Caki2 (cell line): ENCODE measurements at places on chromosomes 4 and X.

DNA sequence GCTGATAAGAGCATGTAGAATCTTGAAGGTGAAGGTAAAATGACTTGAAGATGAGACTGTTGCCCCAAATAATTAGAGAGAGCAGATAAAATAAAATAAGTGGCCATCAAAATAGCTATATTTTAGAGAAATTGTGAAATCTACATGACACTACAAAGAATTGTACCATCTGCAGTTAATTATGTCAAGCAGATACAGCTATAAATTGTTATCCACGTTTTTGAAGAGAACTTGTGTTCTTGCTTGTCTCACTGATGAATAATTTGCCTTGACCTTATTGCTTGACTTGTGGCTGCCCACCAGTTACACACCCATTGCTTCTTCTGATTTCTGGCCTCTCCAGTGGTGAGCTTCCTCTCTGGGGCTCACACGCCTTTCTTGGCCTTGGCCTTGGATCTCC lies 75.8 kb upstream of the TNIP3 start:
- no peak for DNase-seq

DNA sequence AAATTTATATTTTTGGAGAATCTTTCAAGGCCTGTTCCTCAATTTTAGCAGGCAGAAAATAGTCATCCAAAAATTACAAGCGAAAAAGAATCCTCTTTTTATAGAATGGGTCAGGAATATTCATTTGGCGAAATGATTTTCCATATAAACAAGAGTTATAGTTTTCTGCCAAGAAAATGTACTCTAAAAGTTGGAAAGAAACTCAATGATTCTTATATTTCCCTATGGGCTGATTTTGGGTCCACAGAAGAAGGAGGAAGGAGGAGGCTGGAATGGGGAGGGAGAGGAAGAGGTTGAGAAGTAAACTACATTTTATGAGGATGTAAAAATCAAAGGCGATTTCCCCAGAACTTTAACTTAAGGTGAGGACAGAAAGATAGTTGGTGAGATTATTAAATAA lies 159.3 kb downstream of the DCAF12L1 start:
- no peak for DNase-seq

- no peak for DNase-seq
Observed at GRCh38 chr4:12206091-12206490, 777.4 kb upstream of the HS3ST1 start.

DNA sequence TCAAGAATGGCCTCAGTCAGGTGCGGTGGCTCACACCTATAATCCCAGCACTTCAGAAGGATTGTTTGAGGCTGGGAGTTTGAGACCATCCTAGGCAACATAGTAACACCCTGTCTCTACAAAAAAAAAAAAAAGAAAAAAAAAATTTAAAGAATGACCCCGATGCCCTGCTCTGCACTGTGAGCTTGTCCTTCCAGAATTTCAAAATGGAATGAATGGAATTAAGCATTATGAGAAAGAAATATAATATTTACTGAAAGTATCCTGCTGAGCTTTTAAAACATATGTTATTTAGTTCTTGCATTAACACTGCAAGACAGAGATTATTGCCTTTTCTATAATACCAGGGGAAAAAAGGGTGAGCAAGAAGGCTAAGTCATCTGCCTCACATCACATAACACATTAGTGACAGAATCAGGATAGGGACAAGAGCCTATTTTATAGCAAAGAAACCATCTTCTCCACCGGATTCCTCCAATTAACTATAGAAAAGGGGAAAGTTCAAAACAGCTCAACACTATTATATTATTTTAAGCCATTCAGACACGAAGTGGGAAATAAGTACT lies 41.9 kb upstream of the GAB1 start:
- DNase-seq, result no peak

GRCh38 chr4:92520563-92520962 lies 216.8 kb downstream of the GRID2 start:
- no peak for DNase-seq

DNA sequence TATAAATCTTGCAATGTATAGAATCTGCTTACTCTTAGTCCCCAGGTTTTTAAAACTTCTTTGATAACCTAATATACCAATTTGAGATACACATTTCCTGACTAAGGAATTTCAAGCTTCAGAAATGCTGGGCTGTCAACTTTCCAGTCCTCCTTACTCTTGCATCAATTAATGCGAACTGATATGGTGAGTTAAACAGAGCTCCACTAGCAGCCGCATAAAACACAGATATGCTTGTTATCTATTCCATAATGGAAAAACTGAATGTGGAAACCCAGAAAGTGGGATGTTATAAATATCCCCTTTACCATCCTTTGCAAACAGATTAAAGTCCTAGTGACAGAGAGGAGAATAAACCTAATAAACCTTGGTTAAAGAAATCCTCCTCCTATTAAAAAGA lies 1913.7 kb downstream of the STIM2 start:
- DNase-seq, result no peak

DNA sequence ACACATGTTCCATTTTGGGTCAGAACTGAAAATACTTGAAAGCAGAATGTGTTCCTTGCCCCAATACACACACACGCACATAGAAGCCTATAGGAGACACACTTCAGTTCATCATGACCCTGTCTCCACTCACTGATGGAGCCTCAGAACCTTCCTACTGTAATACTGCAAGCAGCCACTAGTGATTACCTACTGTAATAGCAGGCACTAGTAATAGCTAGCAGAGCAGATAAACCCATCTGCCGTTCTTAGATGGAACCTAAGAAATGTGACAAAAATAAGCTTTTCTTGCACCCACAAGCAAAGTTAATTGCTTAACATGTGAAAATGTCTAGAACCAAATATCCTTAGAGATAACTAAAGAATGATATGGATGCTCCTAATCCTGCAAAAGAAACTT lies 13.6 kb downstream of the AMTN start:
- no peak for DNase-seq

- no peak for DNase-seq
Observed at GRCh38 chr4:183412821-183413220, 31.6 kb upstream of the CDKN2AIP start.

- no peak for DNase-seq
Observed at GRCh38 chrX:47327902-47328301, 42.5 kb upstream of the ZNF157 start.

DNA sequence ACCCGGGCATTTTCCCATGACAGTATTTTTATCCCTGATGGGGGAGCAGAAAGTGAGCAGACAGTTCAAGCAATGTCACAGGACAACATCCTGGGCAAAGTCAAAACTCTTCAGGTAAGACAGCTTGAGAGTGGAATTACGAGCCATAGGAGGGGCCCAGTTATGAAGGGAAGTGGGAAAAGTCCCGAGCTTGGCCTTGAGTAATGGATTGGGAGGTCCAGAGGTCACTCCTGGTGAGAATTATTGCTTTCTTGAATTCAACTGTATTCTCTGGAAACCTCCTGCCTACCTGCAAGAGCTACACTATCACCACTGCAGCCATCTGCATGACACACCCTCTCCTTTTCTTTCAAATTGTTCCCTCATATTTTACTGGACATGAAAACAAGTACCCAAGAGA lies 89.1 kb downstream of the AASDH start:
- DNase-seq, result no peak

- no peak for DNase-seq
Observed at GRCh38 chr4:96260064-96260682, 420.3 kb downstream of the PDHA2 start.

GRCh38 chrX:39705290-39705689 lies 392.5 kb downstream of the BCOR start:
- DNase-seq, result peak; percentile 43

DNA sequence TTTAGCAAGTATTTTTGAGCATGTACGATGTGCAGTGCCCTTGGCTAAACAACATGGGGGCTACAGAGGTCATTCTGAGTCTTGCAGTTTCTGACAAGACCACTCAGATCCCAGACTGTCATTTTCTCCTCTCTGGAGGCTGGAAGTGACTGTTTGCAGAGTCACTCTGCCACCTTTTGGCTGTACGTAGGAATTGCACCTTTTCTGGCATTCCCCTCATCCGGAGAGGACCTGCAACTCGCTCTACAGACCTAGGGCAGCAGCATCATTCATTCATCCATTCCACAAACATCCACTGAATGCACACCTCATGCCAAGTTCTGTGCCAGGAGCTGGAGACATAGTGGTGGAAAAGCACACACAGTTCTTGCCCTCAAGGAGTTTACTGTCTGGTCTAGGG lies 160.4 kb upstream of the GPR101 start:
- DNase-seq, result peak; percentile 6

- DNase-seq, result no peak
Observed at GRCh38 chr4:69888336-69888735, 28.4 kb upstream of the SULT1E1 start.

DNA sequence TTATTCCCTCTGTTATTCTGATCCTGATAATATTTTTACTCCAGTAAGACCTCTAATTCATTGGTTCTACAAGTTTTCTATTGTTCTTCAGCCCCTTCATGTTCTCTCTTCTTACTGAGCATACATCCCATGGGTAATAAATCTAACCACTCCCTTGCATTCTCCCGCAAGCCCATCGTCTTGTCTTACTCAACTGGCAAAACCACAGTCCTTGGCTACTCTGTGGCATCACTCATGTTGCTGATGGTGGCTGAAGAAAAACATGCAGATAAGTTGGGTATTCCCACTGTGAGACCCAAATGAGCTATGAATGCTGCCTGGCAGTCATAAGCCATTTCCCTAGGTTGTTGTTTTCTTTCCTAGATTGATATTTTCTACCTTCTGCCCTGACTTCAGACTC lies 402.2 kb upstream of the AADAT start:
- DNase-seq, result no peak

DNA sequence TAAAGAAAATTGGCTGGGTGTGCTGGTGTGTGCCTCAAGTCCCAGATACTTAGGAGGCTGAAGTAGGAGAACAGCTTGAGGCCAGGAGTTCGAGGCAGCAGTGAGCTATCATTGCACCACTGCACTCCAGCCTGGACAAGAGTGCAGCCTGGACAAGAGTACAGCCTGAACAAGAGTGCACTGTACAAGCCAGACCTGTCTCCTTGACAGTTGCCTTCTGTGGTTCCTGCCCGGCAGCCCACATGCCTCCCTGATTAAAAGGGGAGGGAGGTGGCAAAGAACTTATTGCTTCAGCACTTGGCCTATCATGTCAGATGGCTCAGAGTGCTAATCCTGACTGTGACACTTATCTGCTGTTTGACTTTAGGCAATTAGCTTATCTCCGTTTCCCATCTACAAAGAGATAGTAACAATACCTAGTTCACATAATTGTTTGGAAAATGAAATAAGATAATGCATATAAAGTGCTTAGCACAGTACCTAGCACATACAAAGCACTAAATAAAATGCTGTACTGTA lies 249.1 kb downstream of the DCLK2 start:
- DNase-seq, result no peak

GRCh38 chrX:50381729-50382415 lies 88.8 kb downstream of the DGKK start:
- no peak for DNase-seq

DNA sequence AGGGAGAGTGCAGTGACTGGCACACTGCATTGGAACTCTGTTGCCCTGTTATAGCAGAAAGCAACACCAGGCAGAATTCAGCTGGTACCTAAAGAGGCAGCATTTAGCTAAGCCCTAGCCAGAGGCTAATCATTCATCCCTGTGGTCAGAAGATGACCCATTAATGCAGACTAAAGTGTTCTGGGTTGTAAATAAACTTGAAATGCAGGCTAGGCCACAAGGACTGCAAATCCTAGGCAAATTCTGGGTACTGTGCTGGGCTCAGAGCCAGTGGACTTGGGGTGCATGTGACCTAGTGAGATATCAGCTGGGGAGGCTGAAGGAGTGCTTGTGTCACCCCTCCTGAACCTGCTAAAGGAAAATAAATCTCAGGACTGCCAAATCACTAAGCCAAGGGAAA lies 91.2 kb downstream of the LPAR4 start:
- DNase-seq, result no peak

DNA sequence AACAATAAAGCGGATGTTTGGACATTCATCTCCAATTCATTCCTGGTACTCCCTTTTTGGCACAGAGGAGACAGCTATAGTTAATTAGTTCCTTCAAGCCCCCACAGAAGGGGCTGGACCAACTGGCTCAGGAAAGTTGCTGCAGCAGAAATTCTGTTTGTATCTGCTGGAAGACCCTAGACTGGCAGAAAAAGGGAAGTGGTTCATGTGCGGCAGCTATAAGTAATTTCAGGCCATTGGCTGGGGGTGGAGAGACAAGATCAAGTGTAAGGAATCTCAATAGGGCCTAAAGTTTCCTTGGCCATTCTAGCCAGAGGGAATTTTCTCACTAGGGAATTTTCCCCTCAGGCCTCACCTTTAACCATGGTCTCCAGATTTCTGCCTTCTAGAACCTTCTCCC lies 89.9 kb upstream of the DHX15 start:
- DNase-seq, result no peak

DNA sequence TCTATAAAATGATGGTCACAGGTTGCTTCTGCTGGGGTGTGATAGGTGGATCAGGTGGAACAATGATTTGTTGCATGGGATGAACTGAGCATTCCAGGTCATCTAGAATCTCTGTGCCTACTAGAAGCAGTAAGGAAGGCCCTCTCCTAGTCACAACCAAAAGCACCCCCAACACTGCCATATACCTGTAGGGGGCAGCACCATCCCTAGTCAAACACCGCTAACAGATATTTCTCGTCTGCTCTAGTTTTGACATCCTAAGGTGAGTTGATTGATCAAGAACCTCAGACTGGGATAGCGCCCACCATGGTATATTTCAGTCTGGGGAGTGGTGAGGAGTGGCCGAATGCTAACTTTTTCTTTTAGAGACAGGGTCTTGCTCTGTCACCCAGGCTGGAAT lies 160.2 kb downstream of the NHS start:
- DNase-seq, result no peak

GRCh38 chr4:188603646-188604045 lies 464.4 kb downstream of the TRIML1 start:
- DNase-seq, result no peak

GRCh38 chrX:151153667-151154066 lies 22.7 kb upstream of the GPR50 start:
- no peak for DNase-seq

GRCh38 chr4:175127314-175127713 lies 209.2 kb downstream of the ADAM29 start:
- peak; percentile 5 for DNase-seq

DNA sequence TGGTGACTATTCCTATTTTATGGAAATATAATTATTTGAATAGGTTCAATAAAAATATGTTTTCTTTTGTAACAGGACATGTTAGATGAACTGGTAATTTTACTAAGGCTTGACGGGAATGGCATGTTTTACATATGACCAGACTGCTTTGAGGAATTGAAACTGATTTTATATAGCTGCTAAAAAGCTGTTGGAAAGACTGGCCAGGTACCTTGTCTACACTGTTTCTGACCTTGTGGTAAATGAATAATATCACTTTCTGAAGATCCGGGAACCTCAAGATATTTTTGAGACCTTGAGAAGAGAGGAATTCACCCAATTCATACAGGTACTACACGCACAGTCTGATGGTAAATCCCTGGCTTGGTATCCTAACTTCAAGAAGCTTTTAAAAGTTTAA lies 42.1 kb upstream of the USP46 start:
- no peak for DNase-seq

- no peak for DNase-seq
Observed at GRCh38 chrX:23062359-23062758, 62.6 kb downstream of the DDX53 start.
